ENCODE measurements at places on chromosomes 7 and 10.
A peak's percentile ranks its signal among the peaks of the same experiment; 100 is the strongest.

DNA sequence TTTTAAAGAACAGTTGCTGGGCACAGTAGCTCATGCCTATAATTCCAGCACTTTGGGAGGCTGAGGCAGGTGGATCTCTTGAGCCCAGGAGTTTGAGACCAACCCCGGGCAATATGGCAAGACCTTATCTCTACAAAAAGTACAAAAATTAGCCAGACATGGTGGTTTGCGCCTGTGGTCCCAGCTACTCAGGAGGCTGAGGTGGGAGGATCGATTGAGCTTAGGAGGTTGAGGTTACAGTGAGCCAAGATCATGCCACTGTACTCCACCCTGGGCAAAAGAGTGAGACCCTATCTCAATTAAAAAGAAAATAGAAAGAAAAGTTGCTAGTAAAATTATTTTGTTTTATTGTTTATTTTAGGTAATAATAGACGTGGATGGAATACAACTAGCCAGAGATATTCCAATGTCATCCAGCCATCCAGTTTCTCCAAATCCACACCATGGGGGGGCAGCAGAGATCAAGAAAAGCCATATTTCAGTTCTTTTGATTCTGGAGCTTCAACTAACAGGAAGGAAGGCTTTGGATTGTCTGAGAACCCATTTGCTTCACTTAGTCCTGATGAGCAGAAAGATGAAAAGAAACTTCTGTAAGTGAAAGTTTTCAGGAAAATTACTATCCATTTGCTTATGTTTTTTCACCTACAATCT lies 3.0 kb downstream of the NUP42 start:
- peak; percentile 73 for DNase-seq

- DNase-seq, result no peak
Measured at GRCh38 chr7:22142572-22142971, 196.9 kb upstream of the CDCA7L start.

- no peak for DNase-seq
Measured at GRCh38 chr10:103445767-103446567, 6.2 kb downstream of the CALHM2 start.

GRCh38 chr10:110628161-110628560 lies 16.0 kb upstream of the RBM20 start:
- no peak for DNase-seq

DNA sequence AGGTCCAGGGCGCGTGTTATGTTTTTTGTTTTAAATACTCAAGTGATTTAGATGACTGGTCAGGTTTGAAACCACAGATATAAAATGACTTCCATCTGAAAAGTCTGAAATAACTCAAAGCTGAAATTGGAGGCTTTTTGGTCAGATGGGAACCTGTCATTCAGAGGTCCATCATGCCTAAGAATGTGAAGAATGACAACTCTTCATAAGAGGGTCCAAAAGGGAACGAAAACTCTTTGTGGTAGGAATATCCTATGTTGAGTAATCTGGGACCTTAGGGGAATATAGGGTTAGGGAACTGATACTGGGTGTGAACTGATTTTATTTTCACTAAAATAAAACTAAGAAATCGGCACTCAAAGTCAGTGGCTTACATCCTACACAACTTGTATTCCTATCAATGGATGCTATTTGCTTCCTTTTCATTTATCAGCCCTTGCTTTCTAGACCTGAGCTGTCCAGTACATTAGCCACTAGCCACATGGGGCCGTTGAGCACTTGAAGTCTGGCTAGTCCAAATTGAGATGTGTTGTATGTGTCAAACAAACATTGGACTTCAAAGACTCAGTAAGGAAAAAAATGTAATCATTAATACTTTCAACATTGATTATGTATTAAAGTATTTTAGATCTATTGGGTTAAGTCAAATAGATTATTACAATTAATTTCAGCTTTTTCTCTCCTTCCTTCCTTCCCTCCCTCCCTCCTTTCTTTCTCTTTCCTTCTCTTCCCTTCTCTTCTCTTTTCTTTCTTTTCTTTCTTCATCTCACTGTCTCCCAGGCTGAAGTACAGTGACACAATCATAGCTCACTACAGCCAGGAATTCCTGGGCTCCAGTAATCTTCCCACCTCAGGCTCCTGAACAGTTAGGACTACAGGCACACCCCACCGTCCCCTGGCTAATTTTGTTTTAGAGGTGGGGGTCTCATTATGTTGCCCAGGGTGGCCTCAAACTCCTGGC lies 56.5 kb upstream of the KDM7A start:
- DNase-seq, result no peak

DNA sequence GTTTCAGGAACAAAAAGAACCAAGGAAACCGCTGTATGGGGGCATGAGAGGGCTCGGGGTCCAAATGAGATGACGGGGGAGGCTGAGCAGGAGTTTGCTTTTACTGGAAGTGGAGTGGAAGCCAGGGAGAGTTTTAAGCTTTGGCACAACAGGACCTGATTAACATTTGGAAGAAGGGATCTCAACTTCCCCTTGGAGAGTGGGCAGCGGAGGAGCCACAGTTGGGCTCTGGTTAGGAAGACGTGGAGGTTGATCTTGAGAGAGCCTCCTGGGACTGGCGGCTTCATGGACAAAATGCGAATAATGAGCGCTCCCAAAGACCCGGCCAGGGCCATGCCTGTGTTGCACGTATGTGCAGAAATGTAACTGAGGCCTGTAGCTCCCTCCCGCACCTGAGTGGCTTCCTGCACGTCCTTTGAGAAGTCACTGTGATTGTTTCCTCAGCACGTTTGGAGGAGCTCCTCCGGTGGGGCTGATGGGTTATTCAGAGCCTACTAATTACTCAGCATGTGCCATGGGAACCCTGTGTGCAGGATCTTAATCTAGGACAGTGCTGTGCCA lies 595.3 kb upstream of the MGMT start:
- no peak for DNase-seq

DNA sequence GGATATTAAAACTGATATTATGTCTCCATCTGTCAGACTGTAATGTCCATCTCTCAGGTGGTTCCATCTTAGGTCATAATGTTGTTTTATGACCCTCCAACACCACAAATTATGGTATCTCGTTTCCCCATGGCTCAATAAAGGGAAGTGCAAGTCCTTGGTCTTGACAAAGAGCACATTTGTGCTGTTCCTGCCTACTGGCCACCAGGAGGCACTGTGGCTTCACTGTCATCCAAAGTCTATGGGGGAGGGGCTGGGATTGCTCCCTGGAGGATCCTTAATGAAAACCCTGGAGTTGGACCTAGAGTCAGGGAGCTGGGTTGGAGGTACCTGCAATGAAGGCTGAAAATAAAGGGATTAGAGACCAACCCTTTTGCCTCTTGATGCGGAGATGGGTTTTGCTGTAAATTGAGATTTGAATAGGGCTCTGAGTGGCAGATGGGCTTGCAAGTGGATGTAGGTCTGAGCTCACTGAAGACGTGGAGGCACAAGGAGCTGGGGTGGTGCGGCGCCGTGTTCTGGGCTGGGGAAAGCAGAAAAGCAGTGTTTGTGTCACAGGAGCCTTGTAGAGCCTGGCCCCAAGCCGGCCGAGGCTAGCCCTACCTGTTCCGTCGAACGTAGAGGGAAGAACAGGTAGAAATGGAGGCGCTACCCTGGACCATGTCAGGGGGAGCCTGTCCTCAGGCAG lies 180.5 kb upstream of the PRSS58 start:
- peak; percentile 73 for DNase-seq

DNA sequence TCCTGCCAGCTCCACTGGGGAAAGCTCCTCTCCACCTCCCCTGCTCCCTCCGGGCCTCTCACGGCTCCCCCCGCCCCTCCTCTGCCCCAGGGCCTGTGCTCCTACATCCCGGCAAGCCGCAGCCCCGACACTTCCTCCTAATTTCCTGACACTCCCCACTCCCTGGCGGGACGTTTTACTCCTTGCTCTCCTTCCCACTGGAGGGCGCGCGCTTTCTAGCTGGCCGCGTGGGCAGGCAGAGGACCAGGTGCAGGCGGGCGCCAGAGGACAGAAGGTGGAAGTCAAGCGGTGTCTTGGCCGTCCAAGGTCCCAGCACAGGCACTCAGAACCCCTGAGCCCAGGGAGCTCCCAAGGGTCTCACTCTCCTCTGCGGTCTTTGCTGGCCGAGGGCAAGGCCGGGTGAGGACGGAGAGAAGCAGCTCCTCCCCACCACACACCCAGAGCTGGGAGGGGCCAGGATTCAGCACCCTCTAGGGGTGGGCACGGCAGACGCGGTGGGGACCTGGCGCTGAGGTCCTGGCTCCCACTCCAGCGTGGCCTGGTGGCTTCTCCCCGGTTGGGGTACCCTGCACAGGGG lies 19.1 kb downstream of the ADAM8 start:
- DNase-seq, result peak; percentile 81

GRCh38 chr7:50690541-50691011 lies 92.1 kb downstream of the GRB10 start:
- DNase-seq, result no peak

DNA sequence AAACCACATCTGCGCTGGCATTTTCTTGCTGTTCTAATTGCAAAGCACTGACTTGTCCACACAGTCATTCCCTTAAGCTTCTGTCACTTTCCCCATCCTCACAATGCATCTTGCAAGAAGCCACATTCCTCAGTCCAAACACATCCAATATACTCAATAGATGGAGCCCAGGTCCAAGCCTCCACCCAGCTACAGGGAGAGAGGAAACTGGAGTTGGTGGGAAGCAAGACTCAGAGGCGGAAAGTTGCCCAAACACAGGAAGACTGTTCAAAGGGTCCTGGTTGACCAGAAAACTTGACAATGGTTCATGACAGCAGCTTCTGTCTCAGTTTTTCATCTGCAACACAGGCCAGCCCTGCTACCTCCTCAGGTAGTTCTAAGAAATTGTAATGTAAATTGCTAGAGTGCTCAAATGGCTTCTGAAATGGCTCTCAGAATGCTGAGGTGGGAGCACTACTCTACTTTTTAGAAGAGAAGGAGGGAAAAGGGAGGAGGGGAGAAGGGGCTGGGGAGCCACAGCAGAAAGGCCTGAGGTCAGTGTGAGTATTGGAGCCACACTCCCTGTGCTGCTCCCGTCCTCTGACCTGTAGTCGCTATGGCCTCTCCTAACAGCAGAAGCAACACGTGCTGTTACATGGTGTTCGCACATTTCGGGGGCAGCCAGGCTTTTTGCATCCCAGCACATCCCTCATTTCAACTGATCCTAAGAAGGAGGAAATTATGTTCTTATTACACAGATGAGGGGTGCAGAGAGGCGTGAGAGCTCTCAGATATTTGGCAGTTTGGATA lies 46.9 kb upstream of the GPR26 start:
- DNase-seq, result no peak

Measured in ACHN (cell line).